ENCODE measurements at places on chromosomes 7 and 10.

DNA sequence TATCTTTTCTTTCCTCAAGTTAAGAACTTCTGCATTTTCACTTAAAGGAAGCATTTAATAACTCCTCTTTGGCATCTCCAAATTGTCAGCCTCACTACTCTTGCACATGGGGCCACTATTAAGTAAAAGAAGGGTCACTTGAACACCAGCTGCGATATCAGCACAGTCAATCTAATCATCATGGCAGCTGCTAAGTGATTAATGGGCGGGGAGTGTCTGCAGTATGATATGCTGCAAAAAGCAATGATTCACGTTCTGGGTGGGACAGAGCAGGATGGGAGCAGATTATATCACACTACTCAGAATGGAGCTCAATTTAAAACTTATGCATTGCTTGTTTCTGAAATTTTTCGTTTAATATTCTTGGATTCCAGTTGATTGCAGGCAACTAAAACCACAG, 447.4 kb upstream of the PFKP start:
- peak; percentile 65 for DNase-seq

DNA sequence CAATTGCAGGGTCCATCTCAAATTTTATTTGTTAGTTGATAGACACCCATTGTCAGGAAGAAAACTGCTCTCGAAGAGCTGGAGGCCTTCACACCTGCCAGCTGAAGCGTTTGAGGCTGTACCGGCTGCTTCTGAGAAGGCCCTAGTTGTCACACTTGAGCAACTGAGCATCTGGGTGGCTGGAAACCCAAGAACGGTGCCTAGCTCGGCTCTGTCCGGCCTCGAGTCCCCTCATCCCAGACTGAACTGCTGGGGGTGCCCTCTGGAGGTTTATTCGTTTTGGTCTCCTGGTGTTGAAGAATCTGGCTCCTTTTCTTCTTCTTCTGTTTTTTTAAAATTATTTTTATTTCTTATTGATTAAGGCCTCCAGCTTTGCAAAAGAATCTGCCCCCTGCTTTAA, 59.3 kb upstream of the EXOC6 start:
- DNase-seq: no peak

- no peak for DNase-seq
Measured at GRCh38 chr10:95268438-95268837, 22.4 kb downstream of the PDLIM1 start.

GRCh38 chr10:52245547-52245946, 68.5 kb upstream of the DKK1 start:
- DNase-seq: no peak

- DNase-seq: peak; percentile 70
Measured at GRCh38 chr10:7045891-7046599, 364.8 kb downstream of the SFMBT2 start.

DNA sequence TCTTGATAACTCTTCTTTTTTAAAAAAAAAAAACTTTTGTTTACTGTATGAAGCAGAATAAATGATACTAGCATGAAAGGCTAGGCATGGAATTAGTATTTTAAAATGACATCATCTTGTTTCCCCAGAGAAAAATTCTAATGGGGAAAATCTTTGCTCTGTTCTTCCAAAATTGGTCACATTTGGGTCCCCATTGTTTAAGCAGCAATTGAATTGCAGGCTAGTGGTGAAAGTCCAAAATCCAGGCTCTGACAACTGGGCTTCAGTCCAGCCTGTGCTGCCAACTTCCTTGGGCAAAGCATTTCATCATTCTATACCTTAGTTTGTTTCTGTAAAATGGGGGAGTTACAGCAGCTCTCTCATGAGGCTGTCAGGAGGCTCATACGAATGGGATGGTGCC, 726.4 kb downstream of the KCNMA1 start:
- no peak for DNase-seq

DNA sequence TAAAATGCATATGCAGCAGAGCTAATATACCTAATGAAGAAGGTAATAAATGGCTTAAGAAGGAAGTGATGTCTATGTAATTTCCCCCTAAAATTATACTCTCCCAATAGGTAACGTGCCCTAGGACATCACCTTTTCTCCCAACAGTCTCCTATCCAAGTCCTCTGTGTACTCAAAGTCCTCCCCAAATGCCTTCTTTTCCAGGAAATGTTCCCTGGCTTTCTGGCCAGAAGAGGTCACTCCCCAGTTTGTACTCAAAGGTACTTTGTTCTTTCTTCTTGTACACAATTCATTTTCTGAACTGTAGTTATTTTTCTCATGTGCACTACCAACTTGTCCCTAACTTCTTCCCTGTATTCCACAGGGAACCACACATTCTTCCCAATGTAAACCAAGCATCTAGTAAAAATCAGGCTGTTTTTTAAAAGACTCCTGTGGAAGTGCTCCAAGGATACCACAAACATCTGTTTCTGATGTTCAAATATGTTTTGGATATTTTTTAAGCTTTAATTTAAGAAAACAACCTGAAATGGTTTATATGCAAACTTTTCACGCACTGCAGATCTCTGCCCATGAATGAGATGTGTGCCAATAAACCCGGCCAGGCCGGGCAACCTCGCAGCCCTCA, 262.3 kb upstream of the KLF14 start:
- DNase-seq: no peak

GRCh38 chr10:30702860-30703259, 73.3 kb upstream of the LYZL2 start:
- DNase-seq: no peak

DNA sequence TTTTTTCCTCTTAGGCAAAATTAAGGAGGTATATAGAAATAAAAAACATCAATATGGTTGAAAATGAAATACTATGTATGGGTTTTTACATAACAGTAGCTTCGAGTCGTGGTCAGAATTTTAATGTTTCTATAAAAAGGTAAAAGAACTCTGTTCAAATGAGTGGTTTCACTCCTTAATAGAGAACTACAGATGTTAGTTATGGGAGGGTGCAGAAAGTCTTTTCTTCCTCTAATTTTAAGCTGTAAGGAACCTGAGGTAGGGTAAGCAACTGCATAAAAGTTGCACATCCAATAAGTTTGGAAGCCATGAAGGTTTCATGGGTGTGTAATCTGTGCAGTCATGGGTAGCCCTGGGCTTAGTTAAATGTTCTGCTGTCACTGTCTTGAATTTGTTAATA, 141.3 kb downstream of the SUGCT start:
- no peak for DNase-seq

GRCh38 chr7:138838166-138838565, 40.2 kb upstream of the ATP6V0A4 start:
- DNase-seq: no peak

DNA sequence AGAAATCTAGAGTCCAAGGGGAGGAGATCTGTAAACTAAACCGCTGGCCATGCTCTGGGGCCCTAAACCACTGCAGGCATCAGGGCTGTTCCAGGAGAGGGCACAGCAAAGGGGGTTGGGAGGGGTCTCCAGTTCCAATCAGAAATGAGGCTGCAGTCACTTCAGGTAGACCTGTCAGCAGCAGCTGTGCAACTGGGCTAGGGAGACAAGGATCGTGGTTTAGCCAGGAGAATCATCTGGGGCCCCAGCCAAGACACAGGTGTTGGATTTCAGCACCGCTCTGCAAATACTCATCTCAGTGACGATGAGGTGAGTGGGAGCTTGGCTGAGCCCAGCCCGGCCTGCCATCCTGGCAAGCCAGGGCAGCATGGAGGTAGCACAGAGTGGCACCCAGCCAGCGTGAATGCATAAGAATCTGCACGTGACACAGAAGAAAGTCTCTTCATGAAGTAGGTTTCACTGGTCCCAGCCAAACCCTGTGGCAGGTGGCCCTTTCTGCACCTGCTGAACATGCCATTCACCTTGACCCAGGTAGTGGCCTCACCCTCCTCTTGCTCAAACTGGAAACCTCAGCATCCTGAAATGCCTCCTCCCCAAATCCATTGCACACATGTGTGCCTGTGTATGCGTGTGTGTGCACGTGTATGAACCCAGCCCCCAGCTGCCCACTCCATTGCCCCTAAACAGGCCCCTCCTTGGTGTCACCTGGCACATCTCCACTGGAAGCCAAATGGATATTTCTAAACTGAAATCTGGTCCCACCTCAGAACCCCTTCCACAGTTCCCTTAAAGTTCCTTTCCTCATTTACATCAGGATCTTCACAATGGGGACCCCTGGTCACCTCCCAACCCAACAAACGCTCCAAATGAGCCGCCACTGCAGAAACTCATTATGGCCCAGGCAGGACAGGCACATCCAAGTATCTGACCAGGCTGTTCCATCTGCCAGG, 9.6 kb downstream of the GPRIN2 start:
- DNase-seq: no peak

DNA sequence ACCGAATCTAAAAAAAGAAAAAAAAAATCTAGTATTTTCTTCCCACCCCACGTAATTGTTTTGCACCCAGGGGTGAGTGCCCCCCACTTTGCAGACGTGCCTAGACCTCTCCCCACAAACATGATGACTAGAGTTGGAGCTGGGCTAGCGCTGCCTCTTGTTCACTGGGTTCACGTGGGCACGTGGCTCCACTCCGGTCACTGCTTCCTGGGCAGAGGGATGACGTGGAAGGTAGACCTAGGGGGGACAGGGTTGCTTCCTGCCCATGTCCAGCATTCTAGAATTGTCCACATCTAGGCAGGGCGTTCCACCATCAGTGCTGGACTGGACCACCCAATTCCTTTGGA, 861 bp upstream of the LIMK1 start:
- no peak for DNase-seq

GRCh38 chr10:77834943-77835668, 91.4 kb downstream of the DLG5 start:
- DNase-seq: no peak

DNA sequence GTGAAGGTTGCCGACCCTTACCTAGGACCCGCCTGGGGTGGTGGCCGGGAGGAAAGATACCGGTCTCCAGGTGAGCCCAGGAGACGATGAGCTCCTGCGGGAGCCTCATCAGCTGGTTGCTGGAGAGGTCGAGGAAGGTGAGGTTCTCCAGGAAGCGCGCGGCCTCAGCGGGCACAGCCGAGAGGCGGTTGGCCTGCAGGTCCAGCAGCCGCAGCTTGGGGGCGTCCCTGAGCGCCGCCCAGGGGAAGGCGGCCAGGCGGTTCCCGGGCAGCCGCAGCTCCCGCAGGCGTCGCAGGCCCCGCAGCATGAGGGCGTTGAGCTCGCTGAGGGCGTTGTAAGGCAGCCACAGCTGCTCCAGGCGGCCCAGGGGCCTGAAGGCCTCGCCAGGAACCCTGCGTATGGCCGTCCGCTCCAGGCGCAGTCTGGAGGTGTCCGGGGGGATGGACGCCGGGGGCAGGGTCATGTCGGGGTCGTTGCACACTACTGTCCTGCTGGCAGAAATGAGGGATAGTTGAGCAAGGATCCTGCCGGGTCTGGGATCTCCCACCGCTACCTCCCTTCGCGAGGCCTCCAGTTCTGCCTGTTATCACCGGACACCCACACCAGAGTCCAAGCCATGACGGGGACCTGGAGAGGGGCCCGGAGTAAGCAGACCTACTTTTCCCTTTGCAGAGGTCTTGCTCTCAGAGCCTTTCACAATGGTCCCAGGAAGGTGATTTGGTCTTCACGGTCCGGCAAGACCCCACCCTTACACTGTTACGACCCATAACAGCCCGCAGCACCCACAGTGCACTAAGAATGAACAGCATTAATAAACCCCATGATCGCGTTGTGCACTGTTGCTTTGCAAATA, 3.9 kb downstream of the LRIT1 start:
- DNase-seq: no peak

Data from NCI-H524 (cell line).